Lung (tissue), 17 donors: ENCODE measurements at places on chromosomes 13 and 19.

DNA sequence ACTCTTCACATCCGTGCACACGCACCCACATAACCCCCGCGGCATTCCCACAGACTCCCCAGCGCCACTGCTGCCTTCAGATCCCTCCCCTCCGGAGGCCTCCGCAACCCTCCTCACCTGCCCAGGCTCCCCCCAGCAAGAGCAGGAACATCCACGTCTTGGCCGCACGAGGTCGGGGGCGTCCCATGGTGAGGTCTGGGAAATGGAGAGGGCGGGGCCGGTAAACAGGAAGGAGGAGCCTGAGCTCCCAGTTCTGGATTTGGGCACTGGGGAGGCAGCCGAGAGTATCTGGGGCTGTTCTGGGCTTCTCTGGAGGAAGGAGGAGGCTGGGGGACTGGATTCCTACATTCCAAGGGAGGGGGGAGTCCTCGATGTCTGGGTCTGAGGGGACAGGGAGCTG lies 423 bp downstream of the KLK8 start:
- no peak for DNase-seq

- no peak for DNase-seq
These were observed 90.9 kb upstream of the ZNF507 start for GRCh38 chr19:32254509-32254890.

- peak; percentile 30 for DNase-seq
These were observed at the start of gene SGCG for GRCh38 chr13:23180711-23181110. TSS of gene SGCG (plus strand) at chr13:23180979. CDS start at chr13:23203695, 22,716 bp downstream.

GRCh38 chr13:21663197-21663596 lies 7.7 kb upstream of the FGF9 start:
- DNase-seq, result no peak

DNA sequence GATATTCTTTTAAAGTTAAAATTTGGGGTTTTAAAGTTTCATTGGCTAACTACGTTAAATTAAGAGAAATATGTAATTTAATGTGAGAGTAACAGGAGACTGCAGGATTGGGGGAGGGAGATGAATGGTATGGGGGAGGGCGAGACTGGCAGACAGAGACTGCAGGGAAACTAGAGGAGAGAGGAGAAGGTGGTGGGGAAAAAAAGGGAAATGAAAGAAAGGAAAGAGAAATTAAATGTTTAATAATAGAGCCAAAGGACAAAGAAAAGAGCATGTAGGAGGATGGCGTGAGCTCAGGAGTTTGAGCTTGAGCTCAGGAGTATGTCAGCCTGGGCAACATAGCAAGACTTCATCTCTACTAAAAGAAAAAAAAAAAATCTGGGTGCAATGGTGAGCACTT lies 115.9 kb downstream of the RFC3 start:
- no peak for DNase-seq

DNA sequence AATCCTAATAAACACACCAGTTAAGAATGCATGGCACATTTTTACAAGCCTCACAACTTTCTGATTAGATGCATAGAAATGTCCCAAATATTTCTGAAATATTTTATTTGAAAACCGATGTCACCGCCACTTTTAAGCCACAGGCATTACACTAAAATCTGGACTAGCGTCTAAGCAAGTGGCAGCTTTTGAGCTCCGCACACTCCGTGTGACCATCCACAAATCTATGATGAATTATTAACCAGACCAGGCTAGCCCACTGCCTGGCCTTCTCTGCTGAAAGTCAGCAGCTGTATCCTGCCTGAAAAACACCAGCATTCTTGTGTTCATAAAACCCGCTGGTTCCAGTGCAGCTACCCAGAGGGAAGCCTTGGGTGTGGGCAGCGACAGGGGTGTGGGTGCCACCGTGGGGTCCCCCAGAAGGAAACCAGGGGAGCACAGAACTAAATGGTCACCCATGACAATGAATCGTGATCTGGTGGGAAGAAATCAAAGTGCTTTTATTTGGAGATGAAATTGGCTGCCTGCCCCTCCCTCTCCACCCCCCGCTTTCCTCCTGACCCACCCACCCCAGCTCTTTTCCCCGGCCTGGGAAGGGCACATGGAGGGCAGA lies 13.8 kb downstream of the RASA3 start:
- peak; percentile 75 for DNase-seq

GRCh38 chr13:48411147-48411794 lies 1.6 kb downstream of the LPAR6 start:
- DNase-seq, result no peak

- DNase-seq, result no peak
These were observed 10.2 kb downstream of the PPP1R14A start for GRCh38 chr19:38245826-38246498.

DNA sequence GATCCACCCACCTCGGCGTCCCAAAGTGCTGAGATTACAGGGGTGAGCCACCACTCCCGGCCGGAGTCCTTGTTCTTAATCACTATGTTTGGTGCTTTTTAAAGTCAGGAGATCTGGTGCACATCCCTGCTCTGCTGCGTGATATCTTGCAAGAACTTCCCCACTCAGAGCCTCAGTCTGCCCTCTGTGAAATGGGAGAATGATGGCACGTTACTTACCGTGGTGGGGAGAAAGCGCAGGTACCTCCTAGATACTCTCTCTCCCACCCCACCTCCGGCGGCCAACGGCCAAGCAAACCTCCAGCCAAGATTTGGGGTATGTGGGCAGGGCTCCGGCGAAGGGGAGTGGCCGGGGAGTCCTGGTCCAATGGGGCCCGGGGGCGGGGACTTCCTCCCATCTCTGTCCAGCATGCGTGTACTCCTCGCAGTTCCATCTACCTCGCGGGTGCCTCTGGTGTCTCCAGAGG lies at the start of gene RYR1:
Gene RYR1 (plus strand): TSS at position 424 of the 466 bp plus-strand sequence. CDS start 139 bp downstream, outside the sequence.
- DNase-seq, result peak; percentile 46

DNA sequence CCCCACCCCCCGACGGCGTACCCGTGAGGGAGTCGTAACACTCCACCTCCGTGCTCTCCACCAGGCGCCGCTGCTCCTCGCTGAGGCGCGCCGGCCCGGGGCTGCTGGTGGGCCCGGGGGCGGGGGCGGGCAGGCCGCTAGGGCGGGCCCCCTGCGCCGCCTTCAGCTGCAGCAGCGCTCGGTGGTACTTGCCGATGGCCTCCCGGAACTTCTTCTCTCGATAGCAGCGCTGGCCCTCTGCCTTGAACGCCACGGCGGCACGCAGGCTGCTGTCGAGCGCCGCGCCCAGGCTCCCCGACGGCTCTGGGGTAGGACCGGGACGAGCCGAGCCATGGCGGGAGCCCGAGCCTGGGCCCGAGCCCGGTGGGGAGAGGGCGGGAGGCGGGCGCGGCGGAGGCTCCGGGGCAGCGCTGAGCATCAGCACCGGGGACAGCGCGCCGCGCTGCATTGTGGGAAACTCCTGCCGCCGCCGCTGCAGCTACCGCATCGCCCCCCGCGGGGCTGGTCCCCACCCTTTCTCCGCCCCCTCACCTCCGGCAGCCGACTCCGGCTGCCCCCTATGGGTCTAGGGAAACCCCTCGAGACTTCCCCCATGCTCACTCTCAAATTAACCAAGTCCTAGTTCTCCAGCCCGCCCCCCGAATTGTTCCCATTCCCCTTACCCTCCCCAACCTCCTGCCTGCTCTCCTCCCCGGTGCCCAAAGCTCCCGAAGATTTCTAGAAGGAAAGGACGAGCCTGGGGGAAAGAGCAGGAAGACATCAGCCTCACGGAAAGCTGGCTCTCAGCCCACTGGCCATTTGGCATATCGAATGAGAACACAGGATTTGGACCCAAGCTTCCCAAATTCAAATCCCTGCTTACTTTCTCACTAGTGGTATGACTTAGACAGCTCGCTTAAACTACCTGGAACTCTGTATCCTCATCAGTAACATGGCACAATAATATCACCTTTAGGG lies at the start of gene TTC9B:
Gene TTC9B (minus strand): TSS at position 451 of the 957 bp plus-strand sequence. CDS start 3 bp downstream, at position 448.
- DNase-seq, result peak; percentile 48

- DNase-seq, result peak; percentile 47
These were observed 4.0 kb upstream of the GRIN3B start for GRCh38 chr19:996051-996838.

DNA sequence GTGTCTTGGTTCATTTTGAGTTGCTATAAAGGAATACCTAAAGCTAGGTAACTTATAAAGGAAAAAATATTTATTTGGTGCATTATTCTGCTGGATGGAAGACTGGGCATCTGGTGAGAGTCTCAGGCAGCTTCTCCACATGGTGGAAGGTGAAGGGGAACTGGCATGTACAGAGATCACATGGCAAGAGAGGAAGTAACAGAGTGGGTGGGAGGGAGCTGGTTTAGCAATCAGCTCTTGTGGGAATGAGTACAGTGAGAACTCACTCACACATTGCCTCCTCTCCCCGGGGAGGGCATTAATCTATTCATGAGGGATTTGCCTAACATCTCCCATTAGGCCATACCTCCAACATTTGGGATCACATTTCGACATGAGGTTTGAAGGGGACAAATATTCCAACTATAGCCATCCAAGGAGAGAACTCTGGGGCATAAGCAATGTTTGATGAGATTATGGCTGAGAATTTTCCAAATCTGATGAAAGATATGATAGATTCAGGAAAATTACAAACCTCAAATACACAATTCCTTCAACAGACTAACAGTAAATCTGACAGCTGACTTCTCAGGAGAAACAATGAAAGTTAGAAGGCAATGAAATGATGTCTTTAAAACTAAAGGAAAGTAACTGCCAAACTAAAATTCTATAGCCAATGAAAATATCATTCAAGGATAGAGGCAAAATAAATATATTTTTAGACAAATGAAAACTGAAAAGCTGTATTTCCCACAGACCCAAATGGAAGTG lies 52.5 kb downstream of the MTUS2 start:
- DNase-seq, result no peak

- no peak for DNase-seq
These were observed 14.0 kb downstream of the FRY start for GRCh38 chr13:32045537-32045936.

DNA sequence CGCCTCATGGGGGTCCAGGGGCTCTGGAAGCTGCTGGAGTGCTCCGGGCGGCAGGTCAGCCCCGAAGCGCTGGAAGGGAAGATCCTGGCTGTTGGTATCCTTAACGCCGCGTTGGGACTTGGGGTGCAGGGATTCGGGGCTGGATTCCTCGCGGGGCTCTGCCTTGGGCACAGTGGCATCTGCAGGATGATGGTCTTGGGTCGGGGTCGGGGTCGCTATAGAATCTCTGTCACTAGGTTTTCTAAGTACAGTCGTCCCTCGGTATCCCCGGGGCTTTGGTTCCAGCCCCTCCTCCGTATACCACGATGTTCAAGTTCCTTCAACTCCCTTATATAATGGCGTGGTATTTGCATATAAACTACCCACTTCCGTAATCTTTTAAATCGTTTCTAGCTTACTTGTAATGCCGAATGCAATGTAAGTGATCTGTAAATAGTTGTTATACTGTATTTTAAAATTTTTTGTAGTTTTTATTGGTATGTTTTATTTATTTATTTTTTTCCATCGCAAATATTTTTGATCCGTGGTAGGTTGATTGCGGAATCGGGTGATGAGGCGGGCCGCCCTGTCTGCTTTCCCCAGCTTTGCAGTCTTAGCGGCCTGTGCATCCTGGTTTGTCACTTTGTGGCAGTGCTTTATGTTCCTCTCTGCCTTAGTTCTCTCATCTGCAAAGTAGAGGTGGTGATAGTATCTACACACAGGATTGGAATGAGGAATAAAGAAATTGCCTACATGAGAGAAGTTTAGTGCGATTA lies 606 bp downstream of the ERCC5 start:
- peak; percentile 39 for DNase-seq

GRCh38 chr13:33518452-33518851 lies 232.9 kb upstream of the STARD13 start:
- no peak for DNase-seq

- DNase-seq, result peak; percentile 56
These were observed 115.7 kb upstream of the STARD13 start for GRCh38 chr13:33401238-33401637.
